ENCODE measurements at places on chromosomes 12 and 14. TPM values are rescaled to one million over a fixed set of nuclear protein-coding genes. Genes with fewer than 3 reads are reported as not detected.

C1QL4 gene
- total RNA-seq, result not detected

MGST1 gene
- 341 TPM for total RNA-seq

TROAP gene
- 1.4 TPM for total RNA-seq

TEX52 gene
- total RNA-seq, result not detected

MYH6 gene
- 0.62 TPM for total RNA-seq

PAX9 gene
- 1.0 TPM for total RNA-seq

DBX2 gene
- total RNA-seq, result 0.12 TPM

P2RX2 gene
- 0.56 TPM for total RNA-seq

CCDC175 gene
- 1.0 TPM for total RNA-seq

TMEM233 gene
- total RNA-seq, result 0.47 TPM

SPX gene
- total RNA-seq, result 0.59 TPM

Measured in lower lobe of right lung (tissue), 2 donors.